ENCODE measurements at places on chromosomes 11 and 22.
A peak's percentile ranks its signal among the peaks of the same experiment; 100 is the strongest.

DNA sequence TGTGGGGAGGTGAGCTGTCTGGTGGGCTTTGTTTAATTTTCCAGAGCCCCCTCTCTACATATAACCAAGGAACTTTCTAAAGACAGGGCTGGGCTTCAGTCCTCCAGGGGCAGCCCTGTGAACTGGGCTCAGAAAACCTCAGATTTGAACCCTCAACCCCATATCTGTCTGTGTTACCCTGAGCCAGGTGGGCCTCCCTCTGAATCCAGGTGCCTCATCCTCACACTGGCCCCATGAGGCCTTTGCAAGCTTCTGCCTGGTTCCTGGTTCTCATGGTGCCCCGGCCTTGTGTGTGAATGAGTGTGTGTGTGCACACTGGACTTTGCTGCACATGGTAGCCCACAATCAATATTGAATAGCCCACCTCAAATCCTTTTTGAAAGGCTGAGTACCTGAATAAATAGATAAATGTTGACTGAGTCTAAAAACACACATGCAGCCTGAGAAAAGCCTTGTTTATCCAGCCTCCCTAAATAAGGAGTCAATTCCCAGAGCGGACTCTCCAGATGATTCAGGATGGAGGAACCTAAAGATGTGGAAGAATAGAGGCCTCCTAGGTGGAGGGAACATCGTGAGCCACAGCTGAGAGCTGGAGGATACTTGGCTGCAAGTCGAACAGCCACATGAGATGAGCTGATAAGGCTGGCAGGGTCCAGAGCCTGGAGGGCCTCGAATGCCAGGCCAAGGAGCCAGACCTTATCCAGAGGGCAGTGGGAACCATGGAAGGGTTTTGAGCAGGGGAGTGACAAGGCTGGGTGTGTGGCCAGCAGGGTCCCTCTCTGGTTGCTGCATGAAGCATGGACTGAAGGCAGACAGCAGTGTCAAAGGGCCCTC lies 28.1 kb upstream of the P2RY2 start:
- no peak for DNase-seq

DNA sequence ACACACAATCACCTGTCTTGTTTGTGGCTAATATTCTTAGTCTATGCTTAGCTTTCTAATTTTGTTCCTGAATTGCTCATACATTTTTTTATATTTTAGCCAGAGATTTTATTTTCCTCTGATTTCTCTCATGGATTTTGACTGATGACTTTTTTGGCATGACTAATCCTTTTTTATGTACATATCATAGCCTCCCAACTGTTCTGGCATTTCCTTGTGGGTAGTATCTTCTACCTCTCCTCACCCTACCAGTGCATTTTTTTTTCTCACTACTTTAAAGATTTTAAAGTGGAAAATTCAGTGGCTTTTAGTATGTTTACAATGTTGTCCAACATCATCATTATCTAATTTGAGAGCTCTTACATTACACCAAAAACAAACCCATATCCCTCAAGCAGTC lies 84.4 kb upstream of the TENM4 start:
- no peak for DNase-seq

DNA sequence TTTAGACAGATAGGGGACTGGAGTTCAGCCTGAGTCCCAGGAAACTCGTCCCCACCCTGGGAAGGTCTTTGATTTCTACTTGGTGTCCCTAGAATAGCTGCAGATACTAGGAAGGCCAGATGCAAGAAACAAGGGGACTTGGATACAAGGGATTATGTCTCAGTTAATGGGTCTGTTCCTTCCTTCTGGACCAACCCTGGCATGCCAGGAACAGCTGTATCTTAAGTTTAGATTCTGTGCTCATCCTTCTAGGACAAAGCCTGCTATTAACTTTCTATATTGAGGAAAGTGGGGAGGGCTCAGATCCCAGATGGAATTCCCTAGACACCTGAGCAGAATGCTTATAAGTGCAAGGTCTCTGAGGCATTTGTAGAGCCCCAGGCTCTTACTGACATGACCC lies 3.9 kb upstream of the OR52M1 start:
- DNase-seq = no peak

GRCh38 chr11:18091731-18092130 lies 14.2 kb downstream of the SAAL1 start:
- DNase-seq = no peak

- DNase-seq = no peak
Measured at GRCh38 chr11:128052912-128053641, 534.3 kb downstream of the ETS1 start.

GRCh38 chr11:27429761-27430393 lies 42.7 kb downstream of the LGR4 start:
- DNase-seq = no peak

DNA sequence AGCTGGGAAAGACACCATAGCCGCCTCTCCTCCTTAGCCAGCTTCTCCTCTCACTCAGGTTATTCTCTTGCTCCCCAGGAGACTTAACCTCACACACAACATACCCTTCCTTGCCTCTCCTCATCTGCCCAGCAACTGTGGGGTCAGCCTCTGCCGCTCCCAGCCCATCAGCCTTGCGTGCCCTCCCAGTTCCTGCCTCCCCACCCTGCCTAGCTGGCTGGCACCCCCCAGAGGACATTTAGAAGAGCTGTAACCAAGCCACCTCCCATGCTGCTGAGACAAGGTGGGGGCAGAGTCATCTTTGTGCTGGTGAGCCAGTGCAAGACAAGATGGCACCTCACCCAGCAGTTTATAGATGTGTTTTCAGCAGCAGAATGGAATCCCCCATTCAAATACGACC lies 38.2 kb downstream of the TOM1 start:
- DNase-seq = no peak

GRCh38 chr11:2173150-2173693 lies 1.6 kb upstream of the TH start:
- DNase-seq = no peak

DNA sequence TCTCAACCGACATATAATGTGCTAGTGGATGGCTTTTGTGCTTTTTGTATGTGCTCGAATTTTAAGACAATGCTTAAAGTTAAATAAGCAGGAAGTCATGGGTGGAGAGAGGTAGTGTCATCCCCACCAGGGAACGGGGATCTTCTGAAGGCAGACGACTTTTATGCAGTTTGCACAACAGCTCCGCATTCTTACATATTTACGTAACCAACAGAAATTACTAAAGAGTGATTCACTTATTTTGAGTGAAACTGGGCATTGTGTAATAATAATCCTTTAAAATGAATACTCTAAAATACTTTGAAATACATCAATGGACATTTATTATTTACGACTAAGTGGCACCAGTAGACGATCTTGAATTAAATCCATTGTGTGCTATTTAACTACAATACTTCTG lies 305.1 kb downstream of the CNTN5 start:
- no peak for DNase-seq

DNA sequence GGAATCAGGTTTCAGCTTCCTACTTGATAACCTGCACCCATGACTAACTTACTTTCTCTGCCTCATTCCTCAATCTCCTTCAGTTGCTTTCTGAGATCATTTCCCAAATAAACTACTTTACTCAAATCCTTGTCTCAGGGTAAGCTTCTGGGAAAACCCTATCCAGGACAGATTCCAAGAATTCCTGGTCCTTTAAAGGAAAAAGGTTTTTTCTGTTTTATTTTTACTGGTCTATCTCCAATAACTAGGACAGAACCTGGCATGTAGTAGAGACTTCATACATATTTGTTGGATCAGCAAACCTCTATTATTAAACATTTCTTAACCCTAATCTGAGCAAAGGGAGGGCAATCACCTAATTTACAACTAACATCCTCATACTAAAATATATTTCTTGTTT lies 910.5 kb upstream of the CHORDC1 start:
- no peak for DNase-seq

DNA sequence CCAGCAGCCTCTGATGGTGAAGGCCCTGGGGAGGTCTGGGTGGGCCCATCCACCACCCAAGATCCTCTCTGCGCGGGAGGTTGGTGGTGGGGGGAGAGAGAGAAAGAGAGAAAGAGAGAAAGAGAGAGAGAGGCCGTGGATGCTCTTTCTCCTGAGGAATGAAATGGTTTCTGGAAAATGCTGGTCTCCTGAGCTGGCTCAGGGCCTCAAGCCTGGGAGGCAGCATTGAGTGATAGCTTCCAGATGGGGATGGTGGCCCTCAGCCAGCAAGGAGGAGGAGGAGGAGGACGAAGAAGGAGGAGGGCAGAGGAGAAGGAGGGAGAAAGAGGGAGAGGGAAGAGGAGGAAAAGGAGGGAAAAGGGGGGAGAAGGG lies 4.6 kb downstream of the TSPAN32 start:
- DNase-seq = no peak

DNA sequence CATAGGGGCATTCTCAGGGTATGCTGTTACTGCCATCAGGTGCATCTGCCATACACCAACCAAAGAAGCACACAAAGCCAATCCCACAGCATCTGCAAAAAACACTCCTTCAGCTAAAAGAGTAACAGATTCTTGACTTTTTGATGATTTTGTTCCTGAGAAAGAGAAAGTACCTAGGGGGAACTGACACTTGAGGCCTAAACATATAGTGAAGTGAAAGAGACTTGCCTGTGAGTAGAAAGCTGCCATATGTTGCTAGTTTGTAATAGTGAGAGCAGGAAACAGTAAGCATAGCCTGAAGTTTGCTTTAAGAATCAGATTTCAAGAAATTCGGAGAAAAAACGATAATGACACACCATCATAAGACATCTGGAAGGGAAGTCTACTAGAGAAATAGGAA lies 97.9 kb upstream of the CTSC start:
- DNase-seq = no peak

DNA sequence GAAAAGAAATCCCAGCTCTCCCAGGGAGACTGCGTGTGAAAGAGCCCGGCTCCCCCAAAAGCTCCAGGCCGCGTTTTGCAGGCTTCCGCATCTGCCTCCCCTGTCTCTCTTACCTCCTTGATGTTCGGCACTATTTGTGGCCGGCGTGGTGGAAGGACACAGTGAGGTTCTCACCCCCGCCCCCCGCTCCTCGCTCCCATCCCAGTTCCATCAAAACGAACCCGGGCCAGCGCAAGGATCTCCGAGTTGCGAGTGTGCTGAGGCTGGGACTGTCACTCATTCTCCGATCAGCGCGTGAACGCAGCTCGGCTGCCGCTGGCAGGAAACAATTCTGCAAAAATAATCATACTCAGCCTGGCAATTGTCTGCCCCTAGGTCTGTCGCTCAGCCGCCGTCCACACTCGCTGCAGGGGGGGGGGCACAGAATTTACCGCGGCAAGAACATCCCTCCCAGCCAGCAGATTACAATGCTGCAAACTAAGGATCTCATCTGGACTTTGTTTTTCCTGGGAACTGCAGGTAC lies at the start of gene NCAM1:
NCAM1 (plus strand) TSS at position 275 of the 523 bp plus-strand sequence.
- DNase-seq = peak; percentile 96

DNA sequence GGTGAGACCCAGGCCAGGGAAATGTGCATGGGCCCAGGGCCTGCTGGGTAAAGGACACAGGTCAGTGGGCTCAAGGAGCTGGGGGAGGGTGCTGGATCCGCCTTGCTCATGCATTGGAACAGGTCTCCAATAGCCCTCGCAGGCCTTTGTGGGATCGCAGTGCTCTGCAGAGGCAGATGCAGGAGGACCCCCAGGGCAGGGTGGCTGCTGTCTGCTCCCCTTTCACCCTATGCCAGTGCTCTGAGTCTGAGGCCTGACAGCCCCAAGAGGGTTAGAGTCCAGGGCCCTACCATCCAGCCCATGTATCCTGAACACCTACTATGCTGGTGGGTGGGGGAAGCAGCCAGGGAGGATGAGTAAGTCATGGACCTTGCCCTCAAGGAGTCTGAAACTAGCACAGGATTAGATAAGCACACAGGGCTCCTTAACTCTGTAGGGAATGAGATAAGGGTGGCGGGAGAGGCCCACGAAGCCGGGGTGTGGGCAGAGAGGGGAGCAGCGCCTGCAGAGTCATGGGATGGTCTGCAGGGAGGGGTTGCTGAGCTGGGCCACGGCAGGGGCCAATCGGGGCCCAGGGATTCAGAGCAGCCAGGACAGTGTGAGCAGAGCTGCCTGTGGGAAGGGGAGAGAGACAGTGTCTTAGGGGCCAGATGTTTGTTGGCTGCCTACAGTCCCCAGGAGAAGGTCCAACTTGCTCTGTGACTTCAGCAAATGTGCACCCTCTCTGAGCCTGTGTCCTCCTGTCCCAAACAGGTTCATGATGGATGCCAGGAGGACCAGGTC lies 10.5 kb upstream of the EHD1 start:
- no peak for DNase-seq

DNA sequence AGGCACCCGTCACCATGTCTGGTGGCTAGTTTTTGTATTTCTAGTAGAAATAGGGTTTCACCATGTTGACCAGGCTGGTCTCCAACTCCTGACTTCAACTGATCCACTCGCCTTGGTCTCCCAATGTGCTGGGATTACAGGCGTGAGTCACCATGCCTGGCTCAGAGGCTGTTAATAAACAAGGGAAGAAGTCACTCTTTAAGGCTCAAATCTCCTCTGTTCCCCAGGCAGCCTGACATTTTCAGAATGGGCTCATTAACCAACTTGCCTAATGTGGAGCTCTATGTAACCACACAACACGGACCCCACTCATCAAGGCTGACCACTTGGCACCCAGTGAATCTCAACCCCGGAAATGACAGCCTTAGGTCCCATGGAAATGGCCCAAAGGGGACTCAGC lies 24.1 kb downstream of the APOL3 start:
- DNase-seq = no peak

DNA sequence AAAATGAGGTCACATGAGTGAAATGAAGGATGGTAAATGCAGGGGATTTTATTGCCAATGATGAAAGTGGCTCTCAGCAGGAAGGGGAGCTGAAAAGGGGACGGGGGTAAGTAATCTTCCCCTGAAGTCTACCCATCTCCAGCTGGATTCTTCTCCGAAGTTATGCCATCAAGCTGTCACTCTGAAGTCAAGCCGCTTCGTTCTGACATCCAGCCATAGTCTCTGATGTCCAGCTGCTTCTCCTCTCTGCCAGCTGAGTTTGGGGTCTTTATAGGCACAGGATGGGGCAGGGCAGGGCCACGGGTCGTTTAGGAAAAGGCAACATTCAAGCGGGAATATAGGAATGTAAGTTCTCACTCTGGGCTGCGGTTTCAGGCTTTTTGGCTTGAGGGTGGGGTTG lies 181.9 kb upstream of the ANO3 start:
- DNase-seq = no peak

DNA sequence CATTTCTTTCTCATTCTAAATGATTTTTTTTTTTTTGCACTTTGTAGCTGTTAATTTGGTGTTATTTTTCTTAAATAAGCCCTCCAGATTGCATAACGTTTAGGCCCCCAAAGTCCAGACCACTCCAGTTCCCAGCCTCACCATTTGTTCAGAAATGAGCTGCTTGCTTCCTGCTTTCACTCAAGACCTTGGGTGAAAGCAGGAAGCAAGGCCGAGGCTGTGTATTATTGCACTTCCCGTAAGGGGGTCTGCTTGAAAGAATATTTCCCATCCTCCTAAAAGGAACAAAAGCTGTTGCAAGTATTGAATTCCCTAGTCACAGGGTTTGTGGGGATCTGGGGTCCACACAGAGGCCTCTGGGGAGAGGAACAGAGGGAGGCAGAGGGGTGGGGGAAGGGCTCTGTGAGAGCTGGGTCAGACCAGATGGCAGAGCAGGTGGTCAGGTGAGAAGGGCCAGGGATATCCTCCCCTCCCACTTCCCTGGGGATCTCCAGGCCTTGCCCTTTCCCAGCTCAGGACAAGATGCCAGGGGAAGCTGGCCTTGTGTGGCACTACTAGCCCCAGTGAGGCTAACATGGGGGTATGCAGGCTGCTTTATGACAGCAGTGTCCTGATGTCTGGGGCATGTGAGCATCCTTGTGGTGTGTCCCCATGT lies 51.6 kb upstream of the MYEOV start:
- no peak for DNase-seq

- no peak for DNase-seq
Measured at GRCh38 chr11:108926171-108926840, 261.4 kb downstream of the DDX10 start.

GRCh38 chr11:4025248-4025966 lies 69.2 kb upstream of the RRM1 start:
- no peak for DNase-seq

Data from nucleus accumbens (tissue), 56 donors.